ENCODE measurements at places on chromosomes 12 and 14. TPM values are rescaled to one million over a fixed set of nuclear protein-coding genes. Genes with fewer than 3 reads are reported as not detected.

DNA sequence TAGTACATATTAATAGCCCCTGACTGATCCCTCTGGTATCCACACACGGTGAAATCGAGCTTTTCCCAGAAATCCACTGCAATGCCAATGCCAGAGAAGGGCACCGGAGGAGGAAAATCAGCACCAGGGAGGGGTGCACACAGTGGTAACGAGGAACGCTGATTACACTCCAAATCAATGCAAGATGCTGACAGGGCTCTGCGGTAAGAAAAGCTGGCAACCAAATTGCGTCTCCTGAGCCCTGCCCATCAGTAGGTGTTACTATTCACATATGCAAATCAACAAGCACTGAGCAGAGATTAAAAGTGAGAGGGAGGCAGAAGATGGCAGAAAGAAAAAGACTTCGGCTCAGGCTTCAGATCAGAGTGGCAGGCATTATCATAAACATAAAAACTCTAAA is 159.1 kb downstream of the RPS29 start:
- DNase-seq = no peak
- no peaks in the 10 kb centered on the region for H3K4me1 ChIP-seq
- H3K36me3 ChIP-seq = no peaks in the 10 kb centered on the region
- H3K27ac ChIP-seq = no peak overlapping the region
- no peak overlapping the region for H3K4me3 ChIP-seq

DNA sequence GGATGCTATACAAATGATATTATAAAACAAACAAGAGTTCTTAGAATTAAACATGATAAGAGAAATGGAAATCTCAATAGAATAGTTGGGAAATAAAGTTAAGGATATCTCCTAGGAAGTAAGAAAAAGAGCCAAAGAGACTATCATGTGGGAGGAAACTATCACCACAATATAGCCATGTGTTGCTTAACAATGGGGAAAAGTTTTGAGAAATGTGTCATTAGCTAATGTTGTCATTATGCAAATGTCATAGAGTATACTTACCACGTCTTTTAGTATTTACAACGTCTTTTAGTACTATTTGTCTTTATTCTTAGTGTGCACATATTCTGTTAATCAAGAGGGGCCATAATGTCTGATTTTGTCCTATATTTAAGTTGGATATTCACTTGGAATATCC is 58.7 kb downstream of the ZNF641 start:
- H3K36me3 ChIP-seq = no peaks in the 10 kb centered on the region
- H3K4me1 ChIP-seq = no peaks in the 10 kb centered on the region
- no peak for DNase-seq
- no peaks in the 10 kb centered on the region for H3K27me3 ChIP-seq
- no peak overlapping the region for H3K27ac ChIP-seq

DNA sequence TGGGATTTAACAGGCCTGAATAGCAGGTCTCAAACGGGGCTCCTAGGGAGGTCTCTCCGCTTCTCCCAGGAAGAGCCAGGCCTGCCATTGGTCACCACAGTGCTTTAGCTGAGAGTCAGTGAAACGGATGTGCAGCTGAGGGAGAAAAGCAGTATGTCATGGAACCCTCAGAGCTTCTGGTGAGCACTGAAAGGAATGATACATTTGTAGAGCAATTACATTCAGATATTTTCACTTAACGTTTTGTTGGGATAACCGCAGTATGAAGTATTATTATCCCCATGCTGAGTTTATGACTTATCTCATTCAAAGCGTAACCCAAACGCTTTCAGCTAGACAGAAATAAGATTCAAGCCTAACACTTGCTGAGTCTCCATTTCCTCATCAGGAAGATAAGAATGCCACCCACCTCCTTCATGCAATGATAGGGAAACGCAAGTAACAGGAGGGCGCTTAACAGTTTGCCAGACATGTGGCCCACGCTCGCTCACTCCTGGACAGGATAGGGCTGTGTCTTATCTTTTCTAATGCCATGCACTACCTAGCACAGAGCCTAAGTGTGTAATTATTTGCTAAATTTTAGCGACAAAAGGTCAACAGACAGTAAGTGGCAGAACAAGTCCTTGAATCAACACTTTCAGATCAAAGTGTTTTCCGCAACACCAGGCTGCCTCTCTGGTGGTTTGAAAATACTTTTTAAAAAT is 28.2 kb downstream of the DAD1 start:
- H3K4me3 ChIP-seq = no peak overlapping the region
- no peaks in the 10 kb centered on the region for H3K27me3 ChIP-seq
- H3K27ac ChIP-seq = peak overlapping the region; percentile 78
- no peaks in the 10 kb centered on the region for H3K36me3 ChIP-seq
- no peak for DNase-seq

GRCh38 chr12:124518051-124518932 is 49.1 kb downstream of the NCOR2 start:
- no peaks in the 10 kb centered on the region for H3K4me1 ChIP-seq
- no peaks in the 10 kb centered on the region for H3K27me3 ChIP-seq
- peak; percentile 97 for DNase-seq

GRCh38 chr14:61524936-61525292 is 170.4 kb upstream of the HIF1A start:
- no peaks in the 10 kb centered on the region for H3K36me3 ChIP-seq
- peaks cover 19% of the 10 kb centered on the region for H3K4me1 ChIP-seq
- H3K4me3 ChIP-seq = no peak overlapping the region
- no peak for DNase-seq

- DNase-seq = no peak
- no peaks in the 10 kb centered on the region for H3K4me1 ChIP-seq
- no peaks in the 10 kb centered on the region for H3K36me3 ChIP-seq
- no peak overlapping the region for H3K27ac ChIP-seq
Measured at GRCh38 chr12:19288603-19289244, 150.6 kb upstream of the AEBP2 start.

DNA sequence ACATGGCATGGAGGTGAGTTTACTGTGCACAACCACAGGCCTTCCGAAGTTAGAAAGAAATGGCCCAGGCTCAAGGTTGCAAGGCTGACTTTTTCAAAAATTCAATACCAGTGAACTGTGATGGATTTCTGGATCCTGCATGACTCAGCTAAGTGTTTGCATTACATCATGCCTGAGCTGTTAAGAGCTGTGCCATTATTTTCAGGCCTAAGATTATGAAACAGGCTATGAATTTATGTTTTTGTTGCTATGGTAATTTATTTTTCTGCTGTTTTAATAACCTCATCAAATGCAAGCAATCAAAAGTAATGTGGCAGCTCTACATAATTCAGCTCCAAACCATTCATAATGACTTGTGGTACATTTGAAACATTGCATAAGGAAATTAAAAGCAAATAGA is 457.7 kb upstream of the TMEM132C start:
- no peak overlapping the region for H3K4me3 ChIP-seq
- H3K4me1 ChIP-seq = no peaks in the 10 kb centered on the region
- H3K27ac ChIP-seq = no peak overlapping the region
- no peak for DNase-seq

DNA sequence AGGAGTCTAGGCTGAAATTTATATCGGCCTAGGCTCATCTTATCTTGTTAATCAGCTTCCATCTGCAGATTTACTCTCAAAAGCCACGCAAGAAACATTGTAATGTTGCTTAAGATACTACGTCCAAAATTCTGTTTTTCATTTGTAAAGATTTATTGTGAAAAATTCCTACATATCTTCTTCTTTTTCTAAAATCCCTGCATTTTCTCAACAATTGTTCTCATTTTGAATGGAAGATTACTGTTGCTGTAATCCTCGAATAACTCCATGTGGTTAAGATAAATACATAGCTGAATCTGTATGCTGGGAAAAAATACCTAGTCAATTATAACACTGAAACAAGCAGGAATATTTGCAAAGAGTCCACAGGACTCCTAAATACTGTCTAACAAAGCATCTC is 15.6 kb downstream of the INSM2 start:
- H3K4me3 ChIP-seq = no peak overlapping the region
- no peaks in the 10 kb centered on the region for H3K4me1 ChIP-seq
- H3K27ac ChIP-seq = no peak overlapping the region
- H3K27me3 ChIP-seq = no peaks in the 10 kb centered on the region
- DNase-seq = no peak

- H3K4me3 ChIP-seq = no peak overlapping the region
- no peaks in the 10 kb centered on the region for H3K27me3 ChIP-seq
- H3K27ac ChIP-seq = no peak overlapping the region
- H3K4me1 ChIP-seq = peaks cover 16% of the 10 kb centered on the region
- no peak for DNase-seq
Measured at GRCh38 chr12:116727261-116727660, 10.6 kb downstream of the SPRING1 start.

- DNase-seq = peak; percentile 75
- no peak overlapping the region for H3K4me3 ChIP-seq
- no peak overlapping the region for H3K27ac ChIP-seq
- no peaks in the 10 kb centered on the region for H3K36me3 ChIP-seq
Measured at GRCh38 chr14:22977684-22978486, 4.5 kb downstream of the AJUBA start.

DNA sequence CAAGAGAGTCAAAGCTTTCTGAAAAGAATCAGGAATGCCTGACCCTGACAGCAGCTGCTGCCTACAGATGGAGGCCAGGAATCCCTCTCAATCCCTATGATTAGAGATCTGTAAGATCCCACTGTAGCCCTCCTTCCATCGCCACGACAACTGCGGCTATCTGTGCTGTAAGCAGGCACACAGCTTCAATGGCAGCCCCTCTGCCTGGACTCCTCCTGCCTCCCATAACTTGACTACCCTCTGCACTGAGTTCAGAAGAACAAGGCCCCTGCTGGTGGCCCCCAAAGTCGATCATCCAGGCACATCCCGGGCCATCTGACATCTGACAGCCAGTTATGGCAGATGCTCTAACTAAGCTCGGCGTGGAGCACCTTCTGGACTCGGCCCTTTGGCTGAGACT is 2.9 kb downstream of the CLMN start:
- H3K4me1 ChIP-seq = peaks cover 28% of the 10 kb centered on the region
- no peaks in the 10 kb centered on the region for H3K36me3 ChIP-seq
- H3K4me3 ChIP-seq = no peak overlapping the region
- H3K27me3 ChIP-seq = no peaks in the 10 kb centered on the region

DNA sequence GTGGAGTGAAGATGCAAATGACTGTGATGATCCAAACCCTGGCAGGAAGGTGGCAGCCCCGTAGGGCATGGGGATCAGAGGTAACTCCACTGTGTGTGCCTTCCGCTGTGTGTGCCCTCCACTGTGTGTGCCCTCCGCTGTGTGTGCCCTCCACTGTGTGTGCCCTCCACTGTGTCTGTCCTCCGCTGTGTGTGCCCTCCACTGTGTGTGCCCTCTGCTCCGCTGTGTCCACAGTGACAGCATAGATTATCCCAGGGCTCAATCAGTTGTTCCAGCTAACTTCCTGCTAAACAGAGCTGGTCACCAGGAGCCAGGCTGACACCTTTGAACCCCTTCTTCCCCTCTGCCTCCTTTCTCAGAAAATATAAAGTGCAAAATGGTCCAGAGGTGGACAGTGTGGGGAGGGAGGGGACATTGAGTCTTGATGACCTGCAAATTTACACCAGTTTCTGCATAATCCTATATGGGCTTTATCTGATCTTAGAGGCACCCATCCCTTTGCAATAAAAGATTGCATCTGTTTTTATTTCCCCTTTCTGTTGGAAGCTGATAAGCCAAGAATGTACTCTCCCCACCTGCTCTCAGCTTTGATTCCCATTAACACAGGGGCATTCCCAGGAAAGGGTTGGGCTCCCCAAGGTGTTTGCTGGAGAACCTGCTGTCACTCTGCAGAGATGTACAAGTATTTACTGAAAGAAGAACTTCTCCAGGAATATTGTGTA is 21.6 kb upstream of the HNF1A start:
- H3K4me3 ChIP-seq = no peak overlapping the region
- no peaks in the 10 kb centered on the region for H3K36me3 ChIP-seq
- no peak for DNase-seq
- peaks cover 25% of the 10 kb centered on the region for H3K4me1 ChIP-seq
- no peaks in the 10 kb centered on the region for H3K27me3 ChIP-seq

DNA sequence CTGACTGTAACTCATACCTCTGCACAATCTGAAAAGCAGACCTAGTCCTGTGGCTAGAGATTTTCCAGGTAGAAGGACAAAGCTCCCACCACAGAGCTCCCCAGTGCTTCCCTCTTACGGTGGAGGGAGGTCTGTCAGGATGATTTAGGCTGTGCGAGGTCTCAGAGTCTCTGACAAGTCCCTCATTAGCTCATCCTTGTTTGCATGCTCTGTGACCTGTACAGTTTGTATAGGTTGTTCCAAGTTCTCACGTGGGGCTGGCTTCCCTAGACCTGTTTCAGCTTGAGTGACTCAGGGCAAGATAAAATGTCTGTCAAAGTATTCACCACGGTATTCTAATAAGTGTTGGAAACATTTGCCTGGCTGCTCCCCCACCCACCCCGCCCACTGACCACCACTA is 34.8 kb downstream of the ASCL1 start:
- no peak overlapping the region for H3K27ac ChIP-seq
- H3K4me3 ChIP-seq = no peak overlapping the region
- no peak for DNase-seq
- no peaks in the 10 kb centered on the region for H3K4me1 ChIP-seq

GRCh38 chr12:51524386-51524901 is 66.6 kb upstream of the SCN8A start:
- no peaks in the 10 kb centered on the region for H3K36me3 ChIP-seq
- no peak overlapping the region for H3K4me3 ChIP-seq
- DNase-seq = no peak
- H3K27ac ChIP-seq = no peak overlapping the region

- H3K27me3 ChIP-seq = no peaks in the 10 kb centered on the region
- H3K27ac ChIP-seq = no peak overlapping the region
- no peaks in the 10 kb centered on the region for H3K36me3 ChIP-seq
Measured at GRCh38 chr14:57089901-57090300, 178.8 kb downstream of the EXOC5 start.

DNA sequence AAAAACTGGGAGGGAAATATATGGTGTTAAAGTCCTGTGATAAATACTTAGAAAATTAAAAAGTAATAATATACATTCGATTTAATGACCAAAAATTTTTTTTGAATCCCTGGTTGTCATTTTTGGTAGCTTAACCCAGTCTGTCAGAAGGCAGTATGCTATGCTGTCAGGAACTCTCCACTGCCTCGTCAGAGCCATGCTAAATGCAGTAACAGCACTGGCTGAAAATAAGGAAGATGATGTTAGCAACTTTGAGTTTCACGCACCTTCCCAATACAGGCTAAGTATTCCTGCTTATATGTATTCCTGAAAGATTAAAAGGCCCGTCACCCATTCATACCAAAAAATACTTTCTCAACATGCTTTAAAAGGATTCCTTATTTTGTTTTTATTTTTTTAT is 34.2 kb downstream of the SAV1 start:
- DNase-seq = no peak
- no peaks in the 10 kb centered on the region for H3K4me1 ChIP-seq
- H3K27me3 ChIP-seq = no peaks in the 10 kb centered on the region
- H3K36me3 ChIP-seq = no peaks in the 10 kb centered on the region
- no peak overlapping the region for H3K27ac ChIP-seq
- no peak overlapping the region for H3K4me3 ChIP-seq

GRCh38 chr14:105859717-105860614 is 333.6 kb downstream of the TMEM121 start:
- DNase-seq = peak; percentile 47
- H3K4me1 ChIP-seq = no peaks in the 10 kb centered on the region
- no peak overlapping the region for H3K4me3 ChIP-seq
- H3K27ac ChIP-seq = no peak overlapping the region

GRCh38 chr14:38366374-38366773 is 110.5 kb upstream of the CLEC14A start:
- no peaks in the 10 kb centered on the region for H3K4me1 ChIP-seq
- no peak for DNase-seq
- H3K27me3 ChIP-seq = no peaks in the 10 kb centered on the region

- H3K4me1 ChIP-seq = no peaks in the 10 kb centered on the region
- no peak overlapping the region for H3K4me3 ChIP-seq
- no peak for DNase-seq
- H3K27me3 ChIP-seq = no peaks in the 10 kb centered on the region
Measured at GRCh38 chr12:20421421-20421820, 53.1 kb downstream of the PDE3A start.

Gene NOS1
- total RNA-seq = not detected

Gene HVCN1
- total RNA-seq = 4.3 TPM

Gene ZCCHC8
- total RNA-seq = 27.0 TPM

Gene VRTN
- not detected for total RNA-seq

Gene KRT80
- not detected for total RNA-seq

Measured in Peyer's patch (tissue), 4 donors.